ENCODE measurements at places on chromosomes 2 and 18. TPM values are rescaled to one million over a fixed set of nuclear protein-coding genes. Genes with fewer than 3 reads are reported as not detected.

The PARD6G gene
- total RNA-seq: 0.97 TPM

The PMS1 gene
- total RNA-seq: 29.5 TPM

The GPR45 gene
- not detected for total RNA-seq

The TXNDC2 gene
- total RNA-seq: not detected

The BOK gene
- total RNA-seq: 34.4 TPM

The BIN1 gene
- total RNA-seq: 77.1 TPM

Data from epithelial cell of umbilical artery (primary cell).